ENCODE measurements at places on chromosomes 6 and 20.

DNA sequence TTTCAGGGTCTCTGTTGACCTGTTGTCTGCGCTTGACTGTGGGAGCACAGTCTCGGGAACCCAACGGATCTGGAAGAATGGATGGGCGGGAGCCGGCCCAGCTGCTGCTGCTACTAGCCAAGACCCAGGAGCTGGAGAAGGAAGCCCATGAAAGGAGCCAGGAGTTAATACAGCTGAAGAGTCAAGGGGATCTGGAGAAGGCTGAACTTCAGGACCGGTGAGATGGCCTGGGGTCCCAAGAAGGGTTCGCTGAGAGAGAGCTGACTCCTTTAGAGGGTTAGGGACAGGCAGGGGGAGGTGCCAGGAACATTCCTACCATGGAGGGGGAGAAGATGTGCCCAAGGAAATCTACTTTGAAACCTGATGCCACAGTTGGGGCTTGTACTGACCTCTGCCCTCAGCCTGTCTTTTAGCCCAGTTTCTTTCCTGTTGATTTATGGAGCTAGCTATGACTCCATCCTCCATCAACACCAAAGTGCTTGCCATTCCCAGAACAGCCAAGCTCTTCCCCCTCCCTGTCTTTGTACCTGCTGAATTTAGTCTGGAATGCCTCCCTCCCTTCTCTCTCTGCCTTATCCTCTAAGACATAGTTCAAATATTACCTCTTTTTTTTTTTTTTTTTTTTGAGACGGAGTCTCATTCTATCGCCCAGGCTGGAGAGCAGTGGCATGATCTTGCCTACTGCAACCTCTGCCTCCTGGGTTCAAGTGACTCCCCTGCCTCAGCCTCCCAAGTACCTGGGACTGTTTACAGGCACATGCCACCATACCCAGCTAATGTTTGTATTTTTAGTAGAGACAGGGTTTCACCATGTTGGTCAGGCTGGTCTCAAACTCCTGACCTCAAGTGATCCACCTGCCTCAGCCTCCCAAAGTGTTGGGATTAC is 12.2 kb downstream of the CEP250 start:
- no peak for DNase-seq

DNA sequence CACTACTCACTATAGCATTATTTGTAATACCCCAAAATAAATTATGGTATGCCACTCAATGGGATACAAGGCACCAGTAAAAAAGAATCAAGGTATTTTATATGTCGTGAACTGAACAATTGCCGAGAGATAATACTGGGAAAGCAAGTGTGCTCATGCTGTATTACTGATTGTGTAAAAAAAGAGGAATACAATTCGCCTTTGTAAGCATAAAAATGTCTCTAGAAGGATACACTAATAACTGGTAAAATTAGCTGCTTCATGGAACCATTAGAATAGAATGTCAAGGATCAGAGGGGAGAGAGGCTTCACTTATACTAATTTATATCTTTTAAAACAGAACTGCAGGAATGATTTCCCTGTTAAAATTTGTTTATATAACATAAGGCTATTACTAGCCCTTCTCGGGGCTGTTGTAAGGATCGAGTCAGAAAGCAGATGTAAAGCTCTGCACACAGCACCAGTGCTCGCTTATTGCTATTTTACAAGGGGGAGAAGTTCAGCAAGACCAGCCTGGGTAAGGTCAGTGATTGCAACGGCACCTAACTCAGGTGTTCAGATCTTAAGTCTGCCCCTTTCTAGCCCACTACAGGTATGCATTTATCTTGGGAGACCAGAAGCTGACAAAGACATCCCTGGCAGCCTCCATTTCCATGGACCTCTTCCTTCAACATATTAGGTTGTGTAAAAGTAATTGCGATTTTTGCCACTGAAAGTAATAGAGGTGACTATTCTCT is 61.6 kb downstream of the MYH7B start:
- no peak for DNase-seq

DNA sequence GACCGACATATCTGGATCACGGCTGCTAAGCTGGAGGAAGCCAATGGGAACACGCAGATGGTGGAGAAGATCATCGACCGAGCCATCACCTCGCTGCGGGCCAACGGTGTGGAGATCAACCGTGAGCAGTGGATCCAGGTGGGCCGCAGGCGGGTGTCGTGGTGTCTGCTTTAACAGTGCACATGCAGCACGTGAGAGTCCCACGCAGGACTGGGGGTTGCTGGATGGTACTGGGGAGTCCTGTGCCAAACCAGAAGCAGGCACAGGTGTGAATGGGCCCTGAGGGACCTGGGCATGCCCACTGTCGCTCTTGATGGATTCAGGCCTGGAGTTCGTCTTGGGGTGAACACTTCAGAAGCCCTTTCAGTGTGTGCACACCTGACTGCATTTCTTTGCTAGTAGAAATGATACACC is 24.6 kb upstream of the C20orf204 start:
- DNase-seq: no peak

- no peak for DNase-seq
Observed at GRCh38 chr6:158552055-158552795, 7.7 kb upstream of the TMEM181 start.

- no peak for DNase-seq
Observed at GRCh38 chr6:2942914-2943563, 28.3 kb downstream of the SERPINB6 start.

DNA sequence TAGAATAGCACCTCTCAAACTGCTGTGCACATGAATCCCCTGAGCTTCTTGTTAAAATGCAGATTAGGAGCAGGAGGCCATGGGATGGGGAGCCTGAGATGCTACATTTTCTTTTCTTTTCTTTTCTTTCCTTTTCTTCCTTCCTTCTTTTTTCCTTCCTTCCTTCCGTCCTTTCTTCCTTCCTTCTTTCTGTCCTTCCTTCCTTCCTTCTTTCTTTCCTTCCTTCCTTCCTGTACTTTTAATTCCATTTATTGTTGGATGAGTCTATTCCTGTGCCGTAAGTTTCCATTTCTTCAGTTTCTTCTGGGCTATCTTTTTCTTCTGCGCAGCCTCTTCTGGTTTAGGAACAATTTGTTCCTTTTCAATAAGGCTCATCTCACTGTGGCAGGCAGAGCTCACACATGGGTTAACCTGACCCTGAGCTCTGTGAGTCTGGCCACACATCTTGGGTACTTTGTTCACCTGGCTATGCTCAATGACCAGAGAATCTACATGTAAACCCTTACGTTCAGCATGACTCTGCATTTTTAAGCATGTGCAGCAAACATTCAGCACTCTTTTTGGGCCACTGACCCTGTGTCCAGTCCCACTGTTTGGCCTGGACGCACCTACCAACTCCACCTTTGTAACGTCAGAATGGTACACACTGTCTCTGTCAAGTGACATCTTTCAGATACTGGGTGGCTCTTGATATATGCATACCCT is 114.7 kb upstream of the INSM1 start:
- DNase-seq: no peak

- DNase-seq: peak; percentile 29
Observed at GRCh38 chr6:87277123-87277522, 45.3 kb upstream of the SMIM8 start.

- DNase-seq: no peak
Observed at GRCh38 chr20:62360854-62361798, 6.0 kb downstream of the LAMA5 start.

DNA sequence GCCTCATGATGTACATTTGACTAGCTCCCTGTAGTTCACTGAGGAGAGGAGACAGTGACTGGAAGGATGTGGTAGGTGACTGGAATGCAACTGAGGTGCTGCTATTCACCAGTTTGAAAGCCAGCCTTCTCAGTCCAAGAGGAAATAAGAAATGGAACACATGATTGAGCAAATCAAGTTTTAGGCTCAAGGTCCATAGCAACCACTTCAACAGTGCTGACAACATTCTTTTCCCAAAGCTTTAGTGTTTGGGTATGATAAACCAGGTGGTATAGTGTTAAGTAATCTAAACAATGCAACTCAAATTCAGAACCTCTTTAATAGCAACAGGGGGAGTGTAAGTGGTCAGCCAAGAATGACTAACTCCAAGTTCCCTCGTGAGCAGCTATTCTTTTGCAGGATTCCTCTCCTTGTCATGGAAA is 9.2 kb downstream of the ZHX3 start:
- DNase-seq: peak; percentile 67

DNA sequence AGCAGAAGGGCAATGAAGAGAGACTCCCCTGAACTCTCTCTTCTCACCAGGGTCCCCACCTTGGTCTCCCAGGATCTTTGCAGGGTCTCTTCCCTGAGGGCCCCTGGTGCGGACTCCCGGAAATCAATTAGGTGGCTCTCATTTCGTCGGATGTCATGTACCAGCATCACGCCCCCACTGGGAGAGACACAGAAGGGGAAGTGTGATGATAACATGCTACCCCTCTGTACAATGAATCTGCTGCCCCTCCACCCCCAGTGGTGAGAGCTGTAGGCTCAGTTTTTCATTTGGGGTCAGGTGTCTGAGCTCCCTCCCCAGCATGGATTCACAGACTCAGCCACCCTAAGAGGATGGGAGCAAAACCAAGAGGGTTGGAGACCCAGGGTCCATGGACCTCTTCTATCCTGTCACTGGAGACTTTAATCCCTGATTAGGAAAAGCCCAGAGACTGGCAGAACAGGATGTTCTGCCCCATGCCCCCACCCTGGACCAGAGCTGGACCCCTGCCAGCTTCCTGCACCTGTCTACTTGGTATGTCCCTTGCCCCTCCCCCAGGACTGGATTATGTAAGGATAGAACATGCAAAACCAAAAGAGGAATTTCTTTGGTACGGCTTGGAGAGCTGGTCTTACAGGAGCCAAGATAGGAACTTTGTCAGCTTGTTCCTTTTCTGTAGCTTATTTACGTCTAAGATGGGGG is 11.1 kb downstream of the GGT7 start:
- DNase-seq: no peak

DNA sequence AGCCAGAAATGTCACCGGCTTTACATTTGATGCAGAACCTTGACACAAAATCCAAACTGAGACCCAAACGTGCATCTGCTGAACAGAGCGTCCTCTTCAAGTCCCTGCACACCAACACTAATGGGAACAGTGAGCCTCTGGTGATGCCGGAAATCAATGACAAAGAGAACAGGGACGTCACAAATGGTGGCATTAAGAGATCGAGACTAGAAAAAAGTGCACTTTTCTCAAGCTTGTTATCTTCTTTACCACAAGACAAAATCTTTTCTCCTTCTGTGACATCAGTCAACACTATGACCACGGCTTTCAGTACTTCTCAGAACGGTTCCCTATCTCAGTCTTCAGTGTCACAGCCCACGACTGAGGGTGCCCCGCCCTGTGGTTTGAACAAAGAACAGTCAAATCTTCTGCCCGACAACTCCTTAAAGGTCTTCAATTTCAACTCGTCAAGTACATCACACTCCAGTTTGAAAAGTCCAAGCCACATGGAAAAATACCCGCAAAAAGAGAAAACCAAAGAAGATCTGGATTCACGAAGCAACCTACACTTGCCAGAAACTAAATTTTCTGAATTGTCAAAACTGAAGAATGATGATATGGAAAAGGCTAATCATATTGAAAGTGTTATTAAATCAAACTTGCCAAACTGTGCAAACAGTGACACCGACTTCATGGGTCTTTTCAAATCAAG is 108.4 kb downstream of the RTN4IP1 start:
- no peak for DNase-seq

GRCh38 chr6:167797011-167797471 is 29.7 kb upstream of the AFDN start:
- no peak for DNase-seq

DNA sequence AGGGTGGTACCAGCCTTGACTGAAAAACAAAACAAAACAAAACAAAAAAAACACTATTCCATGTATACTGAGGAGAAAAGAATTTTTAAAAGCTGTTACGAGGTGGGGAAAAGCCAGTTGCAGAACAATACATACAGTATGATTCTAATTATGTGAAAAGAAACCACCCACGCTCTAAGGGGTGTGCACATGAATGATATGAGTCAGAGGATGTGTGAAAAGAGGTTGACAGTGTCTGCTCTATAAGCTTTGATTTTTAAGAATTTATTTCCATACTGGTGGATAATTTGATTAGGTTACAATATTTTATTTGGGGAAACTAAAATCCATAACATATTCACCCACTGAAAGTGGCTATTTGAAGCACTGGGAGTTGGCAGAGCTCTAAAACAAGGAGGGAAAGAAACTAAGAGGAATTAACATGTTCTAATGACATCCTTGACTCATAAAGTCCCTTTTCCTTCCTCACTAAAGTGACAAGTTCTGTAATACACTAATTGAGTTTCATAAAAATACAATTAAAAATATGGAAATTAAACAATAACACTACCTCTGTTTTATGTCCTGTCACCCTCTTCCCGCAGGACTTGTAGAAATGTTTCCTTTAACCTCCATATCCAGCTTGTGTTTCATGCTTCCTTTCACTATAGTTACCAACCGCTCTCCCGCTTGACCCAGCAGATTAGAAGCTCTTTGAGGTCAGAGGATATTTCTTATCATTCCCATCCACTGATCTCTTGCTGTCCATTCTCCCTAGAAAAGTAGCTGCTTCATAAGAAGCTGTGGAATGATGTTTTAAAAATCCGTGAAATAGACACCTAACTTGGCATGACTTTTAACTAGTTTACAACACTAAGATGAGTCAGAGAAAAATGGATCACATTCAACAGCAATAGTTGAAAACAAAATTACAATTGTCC is 118.6 kb upstream of the CCDC28A start:
- peak; percentile 87 for DNase-seq

- DNase-seq: no peak
Observed at GRCh38 chr20:13543783-13544182, 94.9 kb downstream of the TASP1 start.

GRCh38 chr20:57317789-57318371 is 11.7 kb upstream of the SPO11 start:
- no peak for DNase-seq

GRCh38 chr20:44034451-44034850 is 119.8 kb downstream of the TOX2 start:
- DNase-seq: no peak

- no peak for DNase-seq
Observed at GRCh38 chr6:68779366-68779765, 144.3 kb downstream of the ADGRB3 start.

DNA sequence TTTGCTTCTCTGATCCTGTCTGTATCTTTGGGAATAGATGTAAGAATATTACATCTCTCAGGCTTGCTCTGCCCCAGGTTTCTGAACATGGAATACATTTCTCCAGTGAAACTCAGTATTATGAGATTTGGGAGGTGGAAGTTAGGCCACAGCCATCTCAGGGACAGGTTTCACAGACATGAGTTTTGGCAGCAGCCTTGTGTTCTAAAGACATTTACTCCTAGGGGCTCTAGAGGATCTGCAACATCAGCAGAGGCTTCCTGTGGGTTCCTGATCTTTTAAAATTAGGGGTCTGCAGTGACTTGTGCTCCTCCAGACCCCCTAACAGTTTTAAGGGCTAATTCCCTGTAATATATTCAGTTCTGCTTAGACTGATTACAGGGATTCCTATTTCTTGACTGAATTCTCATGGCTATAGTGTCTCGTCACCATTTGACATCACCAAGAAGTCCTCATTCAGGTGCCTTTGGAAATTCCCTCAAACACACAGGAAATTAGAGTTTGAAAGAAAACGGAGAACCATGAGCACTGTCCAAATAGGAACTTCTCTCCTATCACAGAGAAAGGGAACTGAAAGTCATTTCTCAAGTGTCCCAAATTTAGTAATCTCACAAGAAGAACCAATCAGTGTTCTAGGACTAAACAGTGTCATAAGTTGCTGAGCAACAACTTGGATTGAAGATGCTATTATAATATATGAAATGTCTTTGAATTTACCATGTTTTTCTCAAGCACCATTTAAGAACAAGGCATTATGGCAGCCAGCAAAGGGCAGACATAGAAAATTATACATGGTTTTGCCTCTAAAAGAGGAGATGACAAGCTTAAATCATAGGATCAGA is 2.5 kb upstream of the HLA-DRA start:
- peak; percentile 46 for DNase-seq

- no peak for DNase-seq
Observed at GRCh38 chr6:158715330-158716311, 65.8 kb downstream of the SYTL3 start.

Measured in bronchial epithelial cell (primary cell).